ENCODE measurements at places on chromosomes 5 and 9.

DNA sequence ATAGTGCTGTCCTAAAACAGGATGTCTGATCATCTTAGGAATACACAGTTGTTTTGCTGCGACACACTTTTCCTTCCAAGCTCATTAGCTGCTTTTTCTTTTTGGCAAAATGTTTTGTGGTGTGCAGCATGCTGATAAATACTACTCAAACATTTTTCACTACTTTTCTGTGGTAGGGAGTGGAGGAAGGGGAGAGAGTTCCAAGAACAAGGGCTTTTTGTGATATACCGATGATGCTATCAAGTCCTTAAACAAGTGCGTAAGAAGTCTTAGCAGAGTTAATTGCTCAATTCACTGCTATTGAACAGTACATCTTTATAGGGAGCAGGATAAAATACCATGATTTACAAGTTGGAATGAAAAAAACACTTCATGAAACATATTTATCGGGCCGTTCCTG is 23.6 kb upstream of the TEK start:
- no peak for DNase-seq

DNA sequence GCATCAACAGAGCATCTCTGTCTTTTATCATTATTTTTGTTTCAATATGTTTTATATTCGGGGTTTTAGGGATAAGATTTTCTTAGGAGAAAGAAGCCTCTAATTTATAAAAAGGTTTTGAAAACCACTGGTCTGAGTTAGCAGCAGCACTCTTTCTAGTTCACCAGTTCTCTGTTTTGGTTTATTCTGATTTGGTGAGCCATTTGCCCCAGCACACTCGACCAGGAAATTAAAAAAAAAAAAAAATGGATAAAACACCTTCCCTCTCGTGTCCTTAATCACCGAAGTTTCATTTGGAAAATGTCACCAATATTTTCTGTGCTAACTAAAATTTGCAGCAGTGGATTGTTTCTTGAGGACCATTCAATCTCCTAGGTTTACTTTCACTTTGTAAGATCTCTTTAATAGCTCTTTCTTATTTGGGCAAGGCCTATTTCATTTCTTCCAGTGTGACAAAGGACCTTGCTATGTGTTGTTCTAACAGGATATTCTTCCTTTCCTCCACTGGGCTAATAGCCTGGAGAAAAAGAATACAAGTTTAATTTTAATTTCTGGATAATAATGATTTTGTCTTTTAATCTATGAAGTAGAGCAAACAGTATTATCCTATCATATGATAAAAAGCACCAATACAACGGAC is 57.8 kb upstream of the ANXA1 start:
- no peak for DNase-seq

GRCh38 chr5:154118893-154119336 is 71.6 kb upstream of the GALNT10 start:
- no peak for DNase-seq

DNA sequence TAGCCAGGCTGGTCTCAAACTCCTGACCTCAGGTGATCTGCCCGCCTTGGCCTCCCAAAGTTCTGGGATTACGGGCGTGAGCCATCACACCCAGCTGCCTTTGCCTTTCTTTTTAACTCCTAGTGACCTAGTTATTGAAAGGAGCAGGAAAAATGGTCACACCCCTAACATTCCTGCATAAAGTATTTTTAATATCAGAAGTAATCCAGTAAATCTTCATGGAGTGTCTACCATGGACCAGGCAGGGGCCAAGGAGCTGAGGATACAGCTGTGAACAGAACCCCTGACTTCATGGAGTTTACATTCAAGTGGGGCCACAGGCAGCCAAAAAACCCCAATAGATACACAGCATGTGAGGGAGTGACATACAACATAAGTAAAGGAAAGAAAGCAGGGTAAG is 18.3 kb upstream of the F2RL1 start:
- DNase-seq = no peak

GRCh38 chr5:150075233-150075632 is 11.1 kb downstream of the CSF1R start:
- no peak for DNase-seq

- no peak for DNase-seq
Measured at GRCh38 chr5:115392611-115393010, 96.2 kb upstream of the CCDC112 start.

- DNase-seq = no peak
Measured at GRCh38 chr5:110840347-110840960, 101.6 kb downstream of the SLC25A46 start.

GRCh38 chr9:72978744-72979143 is 25.9 kb upstream of the ALDH1A1 start:
- no peak for DNase-seq

DNA sequence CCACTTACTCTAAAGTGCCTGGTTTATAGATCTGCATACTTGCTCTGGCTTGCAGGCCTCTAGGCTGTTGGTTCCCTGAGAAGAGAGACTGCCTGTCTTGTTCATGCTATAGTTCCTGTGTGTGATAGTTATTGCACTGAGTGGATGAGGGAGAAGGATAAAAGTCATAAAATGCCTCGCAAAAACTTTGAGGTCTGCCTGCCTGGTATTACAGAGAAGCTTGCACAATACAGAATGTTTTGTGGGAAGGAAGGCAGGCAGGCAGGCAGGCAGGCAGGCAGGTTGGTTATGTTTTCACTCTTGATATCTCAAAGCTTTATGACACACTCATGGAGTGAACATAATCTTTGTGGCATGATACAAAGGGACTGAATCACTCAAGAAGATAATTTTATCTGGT is 287.1 kb downstream of the SLIT3 start:
- DNase-seq = no peak

DNA sequence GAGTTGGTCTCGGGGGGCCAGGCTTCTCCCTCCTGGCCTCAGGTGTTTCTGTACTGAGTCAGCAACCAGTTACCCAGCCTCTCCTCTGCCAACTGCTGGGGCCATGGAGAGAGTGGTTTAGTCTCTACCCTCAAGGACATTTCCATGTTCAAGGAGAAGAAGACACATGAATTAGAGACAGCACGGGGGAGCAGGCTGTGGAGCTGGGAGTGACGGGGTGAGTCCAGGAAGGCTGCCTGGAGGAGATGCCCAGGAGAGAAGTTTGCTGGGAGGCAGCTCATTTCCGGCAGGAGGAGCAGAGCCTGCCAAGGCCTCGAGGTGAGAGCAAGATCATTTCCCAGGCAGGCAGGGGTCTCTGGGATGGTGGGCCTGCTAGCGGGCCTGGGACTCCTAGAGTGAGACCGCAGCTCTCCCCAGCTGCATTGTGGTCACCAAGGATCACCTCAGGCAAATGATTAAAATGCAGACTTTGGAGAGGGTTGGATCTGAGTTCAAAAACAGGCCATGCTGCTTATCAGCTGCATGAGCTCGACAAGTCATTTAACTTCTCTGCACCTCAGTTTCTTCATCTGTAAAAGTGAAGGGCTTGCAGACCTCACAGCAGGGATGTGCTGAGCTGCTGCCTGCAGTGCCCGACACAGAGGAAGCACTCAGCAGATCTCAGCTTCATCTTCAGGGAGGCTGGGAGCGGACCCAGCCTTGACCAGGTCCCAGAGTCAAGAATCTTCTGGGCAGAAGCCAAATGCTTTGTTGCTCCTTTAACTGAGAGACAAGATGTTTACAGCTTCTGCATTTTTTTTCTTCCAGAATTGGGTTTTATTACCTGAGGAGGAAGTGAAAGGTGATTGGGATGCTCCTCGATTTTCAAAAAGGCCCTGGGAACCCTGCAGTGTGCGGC is 35.2 kb downstream of the NEK6 start:
- DNase-seq = no peak

- DNase-seq = no peak
Measured at GRCh38 chr5:6732634-6733410, 19.6 kb downstream of the TENT4A start.

GRCh38 chr5:68161156-68161555 is 54.4 kb upstream of the PIK3R1 start:
- DNase-seq = no peak

DNA sequence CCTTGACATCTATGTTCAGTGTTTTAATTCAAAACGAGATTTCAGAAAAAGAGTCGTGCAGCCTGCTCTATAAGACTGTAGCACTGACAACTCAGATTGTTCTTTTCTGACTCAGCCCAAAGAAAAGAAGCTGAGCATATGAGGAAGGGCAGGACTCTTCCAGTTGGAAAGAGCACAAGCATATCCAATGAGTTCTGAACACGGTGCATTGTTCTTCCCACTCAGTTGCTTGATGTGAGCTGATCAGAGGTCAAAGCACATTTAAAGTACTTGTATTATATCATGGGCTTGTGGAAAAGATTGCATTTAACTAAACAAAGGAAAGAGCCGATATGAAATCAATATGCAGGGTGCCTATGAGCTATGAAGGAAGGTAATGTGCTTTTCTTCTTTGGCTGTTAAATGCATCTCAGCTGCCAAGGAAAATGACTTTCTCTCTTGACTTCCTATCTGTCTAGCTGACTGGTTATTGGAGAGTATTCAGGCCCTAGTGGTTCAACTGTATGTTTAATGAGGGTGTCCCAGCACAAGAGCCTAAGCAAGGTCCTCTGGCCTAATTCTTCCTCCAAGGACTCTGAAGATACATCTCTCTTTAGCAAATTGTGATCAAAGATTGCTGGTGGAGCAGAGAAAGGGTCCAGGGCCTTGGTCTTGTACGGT is 226.6 kb upstream of the PPP1R2B start:
- no peak for DNase-seq

- no peak for DNase-seq
Measured at GRCh38 chr9:124208571-124208970, 49.2 kb upstream of the NEK6 start.

DNA sequence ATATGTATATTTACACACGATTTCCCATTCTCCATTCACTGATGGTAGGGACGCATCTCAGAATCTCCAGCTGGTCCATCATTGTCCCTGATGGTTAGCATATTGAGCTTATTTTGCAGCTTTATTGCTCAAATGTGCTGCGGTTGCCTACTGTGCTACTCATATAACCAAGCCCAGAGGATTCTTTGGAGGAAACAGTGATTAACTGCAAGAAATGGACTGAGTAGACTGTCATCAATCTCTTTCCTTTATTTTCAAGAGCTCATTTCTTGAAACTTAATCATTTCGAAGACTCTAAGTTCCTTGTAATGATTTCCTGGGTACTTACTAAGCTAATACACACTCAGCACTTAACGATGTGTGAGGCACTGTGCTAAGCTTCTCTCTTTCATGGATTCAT is 119.0 kb downstream of the MAT2B start:
- no peak for DNase-seq

- DNase-seq = no peak
Measured at GRCh38 chr5:80346055-80346454, 26.3 kb downstream of the SPZ1 start.

- no peak for DNase-seq
Measured at GRCh38 chr9:71677209-71677608, 91.1 kb downstream of the CEMIP2 start.

DNA sequence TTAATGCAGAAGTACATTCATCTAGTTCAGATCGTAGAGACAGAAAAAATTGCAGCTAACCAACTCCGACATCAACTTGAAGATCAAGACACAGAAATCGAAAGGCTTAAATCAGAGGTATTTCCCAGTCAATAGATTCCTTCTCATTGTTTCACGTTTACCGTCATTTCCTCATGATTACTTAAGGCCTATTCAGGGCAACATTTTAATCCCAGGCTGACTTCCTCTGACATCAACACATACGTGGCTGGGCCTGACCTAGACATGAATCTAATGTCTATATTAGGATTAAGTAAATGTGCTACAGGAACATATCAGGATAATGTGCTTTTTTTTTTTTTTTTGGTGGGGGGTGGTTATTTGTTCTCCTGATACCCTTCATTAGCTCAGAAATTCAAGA is 107.9 kb downstream of the RASGRF2 start:
- no peak for DNase-seq

GRCh38 chr9:124308606-124309491 is 51.1 kb downstream of the NEK6 start:
- no peak for DNase-seq

DNA sequence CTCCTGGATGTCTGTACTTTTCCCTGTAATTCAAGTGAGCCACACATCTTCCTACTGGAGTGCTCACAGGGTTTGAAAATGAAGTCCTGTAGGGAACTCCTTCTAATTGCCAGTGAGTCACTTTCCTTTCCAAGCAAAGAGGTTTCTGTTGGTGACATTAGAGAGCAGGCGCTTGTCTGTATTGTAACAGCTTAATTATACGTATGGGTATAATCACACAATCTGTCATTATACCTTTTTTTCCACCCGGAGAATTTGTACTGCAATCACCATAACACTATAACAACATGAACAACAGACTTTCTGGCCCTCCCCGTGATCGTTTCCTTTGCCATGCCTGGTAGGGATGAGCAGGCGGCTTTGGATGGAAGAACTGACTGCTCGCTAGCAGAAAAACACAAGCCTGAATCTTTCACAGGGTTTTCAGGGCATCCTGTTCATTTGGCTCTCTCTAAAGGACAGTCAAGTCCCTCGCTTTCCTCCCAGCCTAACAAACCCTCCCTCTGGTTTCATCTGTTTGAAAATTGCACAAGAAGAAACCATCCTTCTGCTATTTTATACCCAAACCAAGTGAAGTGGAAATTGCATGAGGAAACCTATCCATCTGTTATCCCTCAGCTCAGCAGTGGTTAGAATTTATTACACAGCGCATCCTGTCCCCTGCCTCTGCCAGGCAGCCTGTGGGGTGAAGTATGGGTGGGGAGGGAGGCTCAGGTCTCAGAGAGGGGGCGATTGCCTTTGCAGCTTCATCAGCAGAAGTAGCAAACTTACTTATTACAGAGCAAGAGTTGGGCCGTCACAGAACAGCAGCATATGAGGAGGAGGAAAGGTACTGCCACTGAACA is 307.0 kb upstream of the TLE4 start:
- DNase-seq = no peak

DNA sequence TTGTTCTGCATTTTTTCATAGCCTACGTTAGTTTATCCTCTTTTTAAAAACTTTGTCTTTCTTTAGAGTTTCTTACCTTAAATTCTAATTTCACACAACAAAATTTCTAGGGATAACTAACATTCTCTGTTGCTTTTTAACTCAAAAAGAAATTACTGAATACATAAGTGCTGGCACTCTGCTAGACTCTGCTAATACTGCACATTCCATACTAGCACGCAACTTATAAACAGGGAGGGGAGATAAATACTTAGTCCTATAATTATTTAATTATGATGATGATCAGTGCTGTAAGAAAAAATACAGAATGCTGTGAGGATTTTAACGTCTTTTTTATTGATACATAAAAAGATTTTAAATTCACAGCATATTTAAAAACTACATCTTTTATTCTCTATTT is 25.1 kb downstream of the RNF145 start:
- DNase-seq = no peak

GRCh38 chr9:136880651-136881050 is 5.7 kb upstream of the TRAF2 start:
- DNase-seq = no peak

DNA sequence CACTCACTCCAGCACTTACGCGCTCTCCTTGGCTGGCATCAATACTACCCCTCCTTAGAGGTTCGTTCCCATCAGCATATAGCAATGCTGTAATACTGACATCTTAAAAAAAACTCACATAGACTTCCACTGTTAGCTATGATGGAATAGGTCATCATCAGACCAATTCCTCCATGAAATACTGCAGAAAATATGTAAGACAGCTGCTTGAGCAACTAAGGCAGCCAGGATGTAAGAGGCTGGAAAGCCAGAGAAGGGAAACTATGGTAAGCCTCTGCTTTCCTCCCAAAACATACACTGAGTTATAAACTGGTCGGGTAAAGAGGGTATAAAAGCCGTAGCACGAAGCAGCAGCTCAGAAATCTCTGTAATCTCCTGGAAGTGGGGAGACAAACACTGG is 33.5 kb downstream of the AUH start:
- no peak for DNase-seq

GRCh38 chr5:127492854-127493738 is 24.3 kb upstream of the PRRC1 start:
- no peak for DNase-seq

Measured in activated T-helper 1 cell treated with anti-CD3 and anti-CD28 coated beads, Interleukin-2, amount 50 U/mL, for 16 hours (primary cell).